ENCODE measurements at places on chromosomes 4 and X. TPM values are rescaled to one million over a fixed set of nuclear protein-coding genes. Genes with fewer than 3 reads are reported as not detected.

AMBN gene
- total RNA-seq, result not detected

ADGRG4 gene
- total RNA-seq, result not detected

AFP gene
- total RNA-seq, result not detected

BEX5 gene
- total RNA-seq, result 7.2 TPM

ETNPPL gene
- total RNA-seq, result 0.04 TPM

MCF2 gene
- total RNA-seq, result not detected

SLC26A1 gene
- 0.96 TPM for total RNA-seq

RENBP gene
- 38.7 TPM for total RNA-seq

NXF2B gene
- not detected for total RNA-seq

PAGE5 gene
- not detected for total RNA-seq

Data from kidney epithelial cell (primary cell).